ENCODE measurements at places on chromosomes 3 and 15.

- no peak for DNase-seq
Observed at GRCh38 chr3:4745235-4745610, 234.0 kb upstream of the BHLHE40 start.

- no peak for DNase-seq
Observed at GRCh38 chr3:55720614-55721013, 233.5 kb upstream of the WNT5A start.

DNA sequence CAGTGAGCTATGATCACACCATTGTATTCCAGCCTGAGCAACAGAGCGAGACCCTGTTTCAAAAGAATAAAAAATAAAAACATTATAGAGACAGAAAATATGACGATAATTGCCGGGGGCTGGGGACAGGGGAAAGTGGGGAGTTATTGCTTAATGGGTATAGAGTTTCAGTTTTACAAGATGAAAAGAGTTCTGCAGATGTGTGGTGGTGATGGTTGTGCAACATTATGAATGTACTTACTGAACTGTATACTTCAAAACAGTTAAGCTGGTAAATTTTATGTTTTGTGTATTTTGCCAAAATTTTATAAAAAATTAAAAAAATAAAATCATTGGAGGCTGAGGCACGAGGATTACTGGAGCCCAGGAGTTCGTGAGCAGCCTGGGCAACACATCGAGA lies 24.8 kb upstream of the ZNF774 start:
- no peak for DNase-seq

DNA sequence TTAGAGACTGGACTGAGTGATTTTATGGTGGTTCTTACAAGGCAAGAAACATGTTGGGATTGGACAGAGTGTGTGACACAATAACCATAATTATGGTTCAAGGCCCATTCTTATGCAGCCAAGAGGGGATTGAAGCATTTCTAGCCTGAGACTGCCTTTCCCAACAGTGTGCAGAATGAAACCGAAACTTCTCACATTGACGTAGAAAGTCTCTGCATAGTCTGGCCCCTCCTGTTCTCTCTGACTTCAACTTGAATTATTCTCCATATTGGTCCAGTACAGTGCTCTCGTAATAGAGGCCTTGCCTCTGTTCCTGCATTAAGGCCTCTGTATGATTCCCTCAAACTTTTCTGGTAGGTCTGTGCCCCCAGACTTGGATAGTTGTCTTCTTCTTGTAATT lies 138.3 kb downstream of the DIPK2A start:
- DNase-seq, result no peak

DNA sequence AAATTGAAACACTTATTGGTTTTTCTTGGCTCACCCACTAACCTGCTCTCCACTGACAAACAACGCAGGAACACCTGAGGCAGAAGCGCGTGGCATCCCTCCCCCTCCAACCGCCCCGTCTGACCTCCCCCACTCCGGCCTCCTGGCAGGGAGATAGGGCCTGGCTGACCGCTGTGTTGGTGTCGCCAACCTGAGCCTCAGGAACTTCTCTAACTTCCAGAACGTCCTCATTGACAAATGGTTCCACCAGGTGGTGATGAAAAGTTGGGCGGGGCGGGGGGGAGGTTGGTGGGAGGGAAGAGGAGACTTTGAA lies 22.8 kb downstream of the IL17RD start:
- DNase-seq, result no peak

GRCh38 chr3:152626226-152626625 lies 208.7 kb upstream of the P2RY1 start:
- no peak for DNase-seq

GRCh38 chr3:64533617-64534317 lies 154.0 kb downstream of the ADAMTS9 start:
- DNase-seq, result no peak

DNA sequence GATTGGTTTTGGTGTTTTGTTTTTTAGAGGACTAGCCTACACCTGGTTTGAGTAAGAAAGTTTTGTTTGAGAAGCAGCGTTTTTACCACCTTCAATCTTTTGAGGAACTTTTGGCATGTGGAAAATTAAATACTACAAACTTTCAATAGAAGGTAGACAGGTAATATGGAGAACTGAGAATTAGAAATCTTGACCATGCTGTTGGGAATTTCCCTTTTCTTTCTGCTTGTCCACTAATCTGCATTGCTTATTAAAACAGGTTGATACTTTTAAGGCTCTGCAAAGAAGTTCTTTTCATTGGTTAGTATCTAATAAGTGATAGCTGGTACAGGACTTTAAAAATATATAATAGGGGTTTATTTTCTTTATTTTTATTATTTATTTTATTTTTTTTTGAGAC lies 31.9 kb downstream of the UBE2E1 start:
- DNase-seq, result no peak

GRCh38 chr3:184872200-184872599 lies 60.2 kb downstream of the VPS8 start:
- no peak for DNase-seq

DNA sequence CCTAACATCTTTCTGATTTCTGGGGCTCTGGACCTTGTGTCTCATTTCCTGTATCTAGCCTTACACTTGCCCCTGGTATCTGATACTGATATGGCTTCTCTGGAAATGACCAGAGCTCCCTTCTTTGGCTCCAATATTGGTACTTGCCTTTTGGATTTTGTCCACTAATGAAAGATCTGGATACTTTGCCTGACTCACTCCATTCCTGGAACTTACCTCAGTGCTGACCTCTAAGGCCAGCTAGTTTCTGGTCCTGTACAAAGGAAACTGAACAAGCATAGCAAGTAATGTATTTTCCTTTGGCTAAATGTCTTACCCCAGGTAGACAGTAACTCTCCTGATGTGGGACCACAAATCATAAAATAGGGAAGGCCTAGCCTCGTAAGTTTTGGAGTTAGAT lies 93.8 kb upstream of the SLC4A7 start:
- DNase-seq, result no peak

DNA sequence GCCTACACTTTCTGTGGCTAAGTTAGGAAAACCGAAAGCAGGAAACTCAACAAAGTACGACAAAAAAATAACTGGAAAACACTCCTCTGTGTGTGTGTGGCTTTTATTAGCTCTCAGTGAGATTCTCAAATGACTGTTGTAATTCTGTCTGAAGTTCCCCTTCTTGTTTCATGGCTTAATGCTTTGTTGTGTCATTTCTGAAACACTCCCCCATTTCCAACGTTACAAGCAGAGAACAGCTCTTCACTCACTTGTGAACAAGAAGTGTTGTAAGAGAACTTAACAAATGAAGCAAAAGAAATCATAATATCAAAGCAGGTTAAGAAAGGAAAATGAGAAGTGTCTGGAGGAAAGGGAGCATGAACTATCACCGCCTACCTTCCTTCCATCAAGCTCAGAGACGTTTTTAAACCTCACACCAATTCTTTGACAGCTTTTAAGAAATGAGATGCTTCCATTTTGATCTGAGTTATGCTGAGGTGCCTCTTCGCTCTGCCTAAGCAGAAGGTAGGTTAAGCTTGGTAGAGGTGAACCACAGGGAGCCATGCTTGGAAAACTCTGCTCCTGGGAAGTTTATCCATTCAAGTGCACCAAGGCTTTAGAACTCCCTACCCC lies 12.4 kb upstream of the SEC62 start:
- no peak for DNase-seq

DNA sequence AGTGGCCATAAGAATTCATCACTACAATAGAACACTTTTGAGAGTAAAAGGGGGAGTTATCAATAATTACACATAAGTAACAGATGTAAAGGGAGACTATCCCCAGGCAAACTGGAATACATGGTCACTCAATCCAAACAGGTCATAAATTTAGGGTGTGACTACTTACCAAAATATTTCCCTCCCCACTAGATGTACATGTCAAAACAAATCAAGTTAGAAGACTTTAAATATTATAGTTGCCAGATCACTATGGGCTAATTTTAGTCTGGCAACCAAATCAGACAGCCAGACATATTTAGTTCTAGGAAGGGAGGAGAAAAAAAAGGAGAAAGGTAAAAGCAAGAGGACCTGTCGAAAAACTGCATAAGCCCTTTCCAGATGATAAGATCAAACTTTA lies 23.1 kb downstream of the SLC24A5 start:
- DNase-seq, result no peak

- no peak for DNase-seq
Observed at GRCh38 chr3:28334552-28334951, 14.0 kb upstream of the ZCWPW2 start.

DNA sequence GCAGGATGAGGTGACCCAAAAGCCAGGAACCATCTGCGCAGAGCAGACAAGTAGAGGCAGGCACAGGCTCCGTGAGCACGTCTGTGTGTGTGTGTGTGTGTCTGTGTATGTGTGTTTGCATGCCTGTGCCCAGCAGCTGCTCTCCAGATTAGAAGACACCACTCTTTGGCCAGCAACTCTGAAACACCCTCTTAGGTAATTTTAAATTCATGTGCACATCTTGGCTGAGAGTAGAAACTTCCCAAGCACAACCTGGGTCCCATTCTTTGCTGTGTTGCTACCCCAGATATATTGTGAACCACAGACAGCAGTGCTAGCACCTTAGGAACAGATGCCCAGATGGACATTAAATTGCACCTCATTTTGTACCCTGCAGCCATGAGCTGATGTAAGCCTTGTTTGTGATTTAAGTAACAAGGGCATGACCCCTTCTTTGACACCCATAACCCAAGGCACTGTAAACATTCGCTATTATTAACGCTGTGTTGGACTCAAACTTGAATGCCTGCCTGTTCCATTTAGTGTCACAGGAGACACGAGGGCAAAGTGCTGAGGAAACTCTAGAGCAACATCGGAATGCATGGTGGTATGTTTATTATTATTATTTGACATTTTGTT lies at the start of gene FILIP1L:
FILIP1L (minus strand) TSS at position 89 of the 618 bp plus-strand sequence.
- DNase-seq, result no peak

DNA sequence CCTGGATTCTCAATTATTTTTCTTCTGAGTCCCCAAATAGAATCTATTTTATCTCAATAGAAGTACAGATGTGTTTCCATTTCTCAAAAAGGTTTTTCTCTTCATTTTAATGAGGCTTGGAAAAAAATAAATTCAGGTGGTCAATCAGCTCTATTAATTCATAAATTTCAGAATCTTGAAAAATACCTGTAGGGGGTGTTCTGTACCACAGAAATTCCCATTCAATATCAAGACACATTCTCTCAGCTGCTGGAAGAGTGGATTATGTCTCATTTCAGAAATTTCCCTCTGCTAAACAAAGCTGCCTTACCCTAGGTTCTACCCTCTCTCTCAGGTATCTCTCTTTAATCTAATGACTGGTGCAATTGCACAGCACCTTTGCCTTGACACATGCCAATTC lies 1121.2 kb downstream of the SI start:
- no peak for DNase-seq

DNA sequence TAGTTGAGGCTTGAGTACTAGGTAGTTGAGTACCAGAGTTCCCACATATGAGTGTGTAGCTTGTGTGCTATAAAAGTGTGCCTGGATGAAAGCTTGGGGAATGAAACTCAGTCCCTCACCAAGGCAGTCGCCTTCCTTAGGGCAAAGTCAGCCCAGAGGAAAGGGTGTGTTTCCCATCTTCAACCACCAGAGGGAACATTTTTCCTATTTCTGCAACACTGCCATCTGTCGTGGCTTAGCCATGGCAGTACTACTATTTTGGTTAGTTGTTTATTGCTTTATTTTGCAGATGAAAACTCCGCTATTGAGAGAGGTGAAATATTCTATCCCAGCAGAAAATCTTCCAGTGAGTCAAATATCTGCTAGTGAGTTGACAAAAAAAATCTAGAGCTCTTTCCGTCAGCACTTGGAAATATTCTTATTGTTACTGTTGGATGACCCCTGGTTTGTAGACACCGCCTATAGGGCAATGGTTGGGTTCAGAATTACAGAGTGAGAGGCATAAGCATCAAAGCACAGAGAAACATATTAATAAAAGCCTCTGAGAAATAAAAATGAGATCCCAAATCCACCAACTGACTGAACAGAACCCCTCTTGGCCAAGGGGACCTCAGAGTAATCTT lies 239.9 kb downstream of the CPNE4 start:
- DNase-seq, result no peak

DNA sequence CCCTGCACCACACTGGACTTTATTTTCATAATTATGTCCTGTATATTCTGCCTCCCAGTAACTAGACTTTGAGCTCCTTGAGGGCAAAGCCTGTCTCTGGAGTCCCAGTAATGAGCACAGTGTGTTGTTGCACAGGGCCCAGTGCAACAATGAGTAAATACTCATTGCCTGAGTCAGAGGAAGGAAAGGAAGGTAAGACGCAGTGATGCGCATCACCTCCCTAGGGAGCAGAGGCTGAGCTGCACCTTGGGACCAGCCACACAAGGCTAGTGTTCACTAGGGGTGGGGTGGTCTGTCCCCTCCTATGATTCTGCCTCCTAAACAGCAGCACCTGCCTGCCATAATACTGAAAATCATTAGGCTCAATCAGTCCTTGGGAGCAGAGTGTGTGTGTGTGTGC lies 86.6 kb upstream of the ADAMTSL3 start:
- DNase-seq, result no peak

GRCh38 chr3:40741729-40742128 lies 217.0 kb downstream of the ZNF621 start:
- no peak for DNase-seq

GRCh38 chr3:16290827-16291196 lies 25.8 kb downstream of the OXNAD1 start:
- DNase-seq, result no peak

- no peak for DNase-seq
Observed at GRCh38 chr15:46394463-46394862, 759.6 kb downstream of the SQOR start.

DNA sequence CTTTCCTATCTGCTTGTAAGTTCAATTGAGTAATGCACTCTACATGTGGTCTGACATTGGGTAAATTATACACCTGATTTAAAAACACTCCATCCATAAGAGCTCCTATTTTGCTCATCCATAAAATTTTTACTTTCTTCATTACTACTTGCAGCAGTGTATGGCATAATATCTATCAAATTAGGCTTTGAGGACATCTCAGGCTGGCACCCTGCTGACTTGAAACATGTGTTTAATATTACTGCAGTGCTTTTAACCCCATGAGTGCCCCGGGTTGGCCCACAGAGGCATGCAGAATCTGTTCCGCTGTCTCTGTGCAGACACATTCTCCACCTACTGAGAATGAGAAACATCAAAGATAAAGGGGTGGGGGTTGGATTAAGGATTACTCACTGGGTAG lies 249.9 kb upstream of the DNAJC19 start:
- DNase-seq, result no peak

GRCh38 chr3:46442576-46443530 lies 21.9 kb downstream of the LTF start:
- DNase-seq, result no peak

DNA sequence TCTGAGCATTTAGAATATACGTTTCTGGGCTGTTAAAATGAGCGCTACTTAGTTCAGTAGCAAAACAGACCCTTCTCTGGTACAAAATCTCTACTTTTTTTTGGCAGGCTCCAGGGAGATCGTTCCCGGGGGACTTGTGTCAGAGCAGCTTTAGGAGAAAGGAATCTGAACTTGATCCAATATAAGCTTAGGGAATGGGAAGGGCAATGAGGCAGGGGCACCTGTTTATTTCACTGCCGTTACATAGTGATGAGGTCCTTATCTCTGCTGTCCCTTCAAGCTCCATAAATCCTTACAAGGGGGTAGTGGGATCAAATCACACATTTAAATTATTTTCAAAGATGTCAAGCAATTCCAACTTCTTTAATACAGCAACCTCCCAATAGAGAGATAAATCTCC lies 128.7 kb upstream of the BNIP2 start:
- DNase-seq, result no peak
